ENCODE measurements at places on chromosomes 3 and 15.

GRCh38 chr3:14487086-14487485 is 53.1 kb downstream of the GRIP2 start:
- no peak for DNase-seq

DNA sequence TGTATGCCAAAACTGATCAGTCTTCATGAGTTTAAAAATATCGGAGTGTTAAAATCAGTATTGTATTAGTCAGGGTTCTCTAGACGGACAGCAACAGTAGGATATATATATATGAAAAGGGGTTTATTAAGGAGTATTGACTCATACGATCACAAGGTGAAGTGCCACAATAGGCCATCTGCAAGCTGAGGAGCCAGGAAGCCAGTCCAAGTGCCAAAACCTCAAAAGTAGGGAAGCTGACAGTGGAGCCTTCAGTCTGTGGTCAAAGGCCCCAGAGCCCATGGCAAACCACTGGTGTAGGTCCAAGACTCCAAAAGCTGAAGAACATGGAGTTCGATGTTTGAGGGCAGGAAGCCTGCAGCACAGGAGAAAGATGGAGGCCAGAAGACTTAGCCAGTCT is 391.0 kb upstream of the CADM2 start:
- DNase-seq = no peak

GRCh38 chr3:171339598-171339997 is 120.6 kb downstream of the TNIK start:
- no peak for DNase-seq

DNA sequence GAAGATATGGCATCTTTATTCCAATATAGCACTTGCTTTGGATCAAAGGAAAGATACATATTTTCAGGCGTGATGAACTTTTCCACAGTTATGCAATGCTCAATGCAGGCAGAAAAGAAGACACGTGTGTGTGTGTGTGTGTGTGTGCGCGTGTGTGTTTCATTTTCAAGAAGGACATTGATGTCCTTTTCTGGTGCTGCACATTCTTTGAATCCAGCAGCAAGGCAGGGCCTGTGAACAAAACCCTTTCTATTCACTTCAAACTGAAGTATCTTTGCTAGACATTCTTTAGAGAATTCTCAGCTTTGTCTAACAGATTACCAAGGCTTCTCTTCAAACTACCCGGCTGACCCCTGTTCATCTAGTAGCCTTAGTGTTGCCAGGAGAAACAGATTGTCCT is 124.6 kb downstream of the CD47 start:
- DNase-seq = no peak

- DNase-seq = no peak
Observed at GRCh38 chr15:41812820-41813375, 15.0 kb upstream of the JMJD7 start.

GRCh38 chr3:45690336-45691035 is 1.3 kb downstream of the SACM1L start:
- DNase-seq = peak; percentile 65

GRCh38 chr3:120649830-120650233 is 32.2 kb downstream of the HGD start:
- peak; percentile 41 for DNase-seq

- DNase-seq = no peak
Observed at GRCh38 chr3:180762866-180763265, 83.6 kb upstream of the CCDC39 start.

GRCh38 chr3:185263423-185263822 is 9.6 kb upstream of the EHHADH start:
- no peak for DNase-seq

- DNase-seq = no peak
Observed at GRCh38 chr3:94423578-94423977, 360.7 kb downstream of the NSUN3 start.

DNA sequence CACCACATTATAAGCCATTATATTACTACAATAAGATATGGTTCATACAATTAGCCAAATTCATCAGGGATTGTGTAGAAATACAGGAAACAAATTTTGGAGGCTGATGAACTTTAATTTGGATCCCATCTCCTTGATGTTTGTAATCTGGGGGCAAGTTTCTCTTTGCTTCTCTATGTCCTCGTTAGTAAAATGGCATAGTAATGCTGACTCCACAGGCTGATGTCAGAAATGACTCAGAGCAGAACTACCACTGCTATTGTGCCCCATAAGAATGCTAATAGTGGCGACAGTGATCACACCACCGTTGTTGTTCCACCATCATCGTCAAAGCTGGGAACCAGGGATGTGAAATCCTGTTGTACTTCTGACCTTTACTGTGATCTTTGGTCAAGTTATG is 722.3 kb upstream of the LMCD1 start:
- DNase-seq = no peak

- DNase-seq = no peak
Observed at GRCh38 chr3:197446700-197447056, 109.1 kb downstream of the BDH1 start.

DNA sequence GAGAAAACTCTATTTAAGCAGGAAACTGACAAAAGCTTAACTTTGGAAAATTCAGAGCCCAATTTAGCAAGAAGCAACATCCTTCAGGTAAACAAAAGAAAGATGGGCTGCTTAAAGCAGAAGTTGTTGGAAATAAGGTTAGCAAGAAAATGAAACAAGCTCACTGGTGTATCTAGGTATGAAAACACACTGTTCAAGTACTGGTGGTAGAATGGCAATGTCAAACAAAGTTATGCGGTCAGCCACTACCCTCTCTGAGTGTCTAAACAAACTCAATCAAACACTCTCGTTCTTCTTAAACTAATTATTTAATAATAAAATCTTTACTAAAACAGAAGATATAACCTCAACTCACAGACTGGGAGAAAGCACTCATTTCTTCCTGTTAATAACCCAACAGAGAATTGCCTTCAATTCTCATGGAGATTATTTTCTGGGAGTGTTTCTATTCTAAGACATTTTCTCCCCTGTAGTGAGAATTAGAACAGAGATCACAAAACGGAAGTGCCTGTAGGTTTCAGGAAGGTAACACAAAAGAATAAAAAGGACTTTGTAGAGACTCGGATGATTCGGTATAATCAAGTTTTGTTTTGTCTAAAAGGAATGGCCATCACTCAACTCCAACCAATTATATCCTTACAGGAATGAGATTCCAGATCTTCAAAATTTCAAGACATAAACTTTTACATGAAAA is 28.9 kb downstream of the PRICKLE2 start:
- no peak for DNase-seq

DNA sequence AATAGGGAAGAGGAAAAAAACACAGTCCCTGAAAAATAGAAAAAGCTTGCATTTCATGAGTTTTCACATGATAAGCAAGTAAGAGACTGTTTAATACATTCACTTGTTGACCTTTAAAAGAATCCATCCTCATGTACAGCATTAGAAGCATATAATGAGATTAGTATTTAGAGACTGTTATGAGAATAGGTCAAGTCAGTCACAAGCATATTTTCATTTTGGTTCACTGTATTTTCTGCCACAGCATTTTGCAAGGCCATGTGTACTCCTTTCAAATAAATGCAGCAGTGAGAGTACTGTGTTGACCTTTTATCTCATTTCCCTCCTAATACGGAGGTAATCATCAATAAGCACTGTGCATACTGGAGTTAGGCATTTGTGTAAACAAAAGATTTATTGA is 162.2 kb upstream of the SETMAR start:
- no peak for DNase-seq

DNA sequence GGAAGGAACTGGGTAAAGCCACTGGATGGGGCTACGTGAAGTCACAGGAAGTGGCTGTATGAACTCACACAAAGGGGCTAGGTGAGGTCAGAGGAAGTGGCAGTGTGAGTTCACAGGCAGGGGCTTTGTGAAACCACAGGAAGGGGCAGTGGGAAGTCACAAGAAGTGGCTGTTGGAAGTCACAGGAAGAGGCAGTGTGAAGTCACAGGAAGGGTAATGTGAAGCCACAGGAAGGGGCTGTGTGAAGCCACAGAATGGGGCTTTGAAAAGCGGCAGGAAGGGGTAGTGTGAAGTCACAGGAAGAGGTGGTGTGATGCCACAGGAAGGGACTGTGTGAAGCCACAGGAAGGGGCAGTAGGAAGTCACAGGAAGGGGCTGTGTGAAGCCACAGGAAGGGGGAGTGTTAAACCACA is 34.6 kb downstream of the GASK1A start:
- no peak for DNase-seq

DNA sequence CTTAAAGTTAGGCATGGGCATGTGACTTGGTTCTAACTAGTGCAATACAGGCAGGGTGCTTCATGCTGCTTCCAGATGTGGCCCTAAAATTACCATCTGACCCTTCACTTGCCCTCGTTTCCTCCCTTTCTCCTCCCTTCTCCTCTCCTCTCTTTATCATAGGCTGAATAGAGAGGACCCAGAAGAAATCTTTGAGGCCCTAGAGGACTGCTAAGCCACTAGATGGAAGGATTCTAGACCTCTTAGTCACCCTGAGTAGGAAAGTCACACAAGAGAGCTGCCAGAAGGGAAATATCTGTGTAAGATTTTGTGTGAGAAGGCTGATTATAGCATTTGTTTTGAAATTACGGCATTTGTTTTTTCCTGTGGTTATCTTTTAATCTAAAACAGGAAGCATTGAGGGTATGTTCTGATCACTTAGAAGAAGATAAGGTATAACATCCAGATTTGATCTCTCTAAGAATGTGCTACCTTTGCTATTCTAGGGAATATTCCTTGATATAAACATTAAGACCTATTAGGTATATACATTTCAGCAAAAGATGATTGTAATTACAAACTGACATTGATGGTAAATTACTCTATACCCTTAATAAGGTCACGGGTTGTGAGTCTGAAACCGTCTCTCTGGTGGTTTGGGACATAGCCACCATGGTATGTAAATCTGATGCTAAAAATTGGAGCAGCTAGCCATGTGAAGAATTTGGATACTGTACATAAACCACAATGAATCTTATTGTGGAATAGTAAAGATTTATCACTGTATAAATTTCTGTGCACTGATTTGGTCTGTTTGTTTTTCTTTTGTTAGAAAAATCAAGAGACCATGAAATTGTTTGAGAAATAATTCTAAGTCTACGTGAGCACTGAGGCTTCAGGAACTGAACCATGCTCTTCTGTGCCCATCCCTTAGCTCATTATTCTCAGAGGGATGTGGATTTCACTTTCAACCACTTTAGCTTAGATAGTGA is 84.1 kb downstream of the TP63 start:
- DNase-seq = no peak

DNA sequence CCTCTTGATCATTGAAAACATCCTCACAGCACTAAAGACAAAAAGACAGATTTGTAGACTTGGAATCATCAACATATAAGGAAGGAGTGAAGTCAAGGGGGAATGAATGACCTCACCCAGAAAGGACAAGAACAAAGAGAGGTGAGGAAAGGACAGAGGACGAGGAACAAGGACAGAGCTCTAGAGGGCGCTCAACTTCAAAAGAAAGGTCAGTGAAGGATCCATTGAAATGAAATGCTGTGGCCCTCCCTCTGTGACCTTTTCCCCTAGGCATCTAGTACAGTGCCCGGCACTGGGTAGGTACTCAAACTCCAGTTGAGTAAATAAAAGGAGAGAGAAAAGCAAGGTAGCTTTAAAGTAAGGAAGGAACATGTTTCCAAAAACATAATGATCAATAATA is 2.6 kb downstream of the ATP8B4 start:
- DNase-seq = peak; percentile 90
